NCI-H69 (cell line): ENCODE measurements at places on chromosomes 2 and 18.

DNA sequence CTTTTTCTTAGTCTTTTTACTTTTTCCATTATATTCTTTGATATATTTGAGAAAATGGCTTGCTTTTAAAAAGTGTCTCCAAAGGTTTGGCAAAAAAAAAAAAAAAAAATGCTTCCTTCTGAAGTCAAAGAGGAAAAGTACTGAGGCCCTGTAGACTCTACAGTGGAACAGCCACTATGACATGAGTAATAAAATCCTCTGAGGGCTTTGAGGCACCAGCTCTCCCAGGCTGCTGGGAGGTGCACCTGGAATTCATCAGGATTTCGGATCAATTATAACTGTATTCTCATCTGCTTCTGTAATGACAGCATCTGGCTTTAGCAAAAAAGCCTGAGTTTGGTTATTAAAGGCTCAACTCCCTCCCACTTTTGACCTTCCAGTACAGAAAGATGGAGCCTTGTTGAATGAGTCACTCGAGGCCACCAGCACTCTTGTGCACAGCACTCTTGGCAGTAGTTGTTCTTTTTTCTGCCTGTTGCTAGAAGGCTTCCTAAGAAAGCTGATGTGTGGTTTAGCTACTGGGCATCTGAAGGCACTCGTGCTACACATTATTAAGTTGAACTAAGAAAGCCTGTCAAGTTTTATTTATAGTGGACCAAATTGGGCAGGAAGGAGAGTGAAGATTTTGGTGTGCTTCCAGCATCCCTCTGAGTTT, 131.3 kb downstream of the PRPF40A start:
- no peak for DNase-seq

- DNase-seq, result no peak
Measured at GRCh38 chr18:58758046-58758445, 86.8 kb downstream of the MALT1 start.

DNA sequence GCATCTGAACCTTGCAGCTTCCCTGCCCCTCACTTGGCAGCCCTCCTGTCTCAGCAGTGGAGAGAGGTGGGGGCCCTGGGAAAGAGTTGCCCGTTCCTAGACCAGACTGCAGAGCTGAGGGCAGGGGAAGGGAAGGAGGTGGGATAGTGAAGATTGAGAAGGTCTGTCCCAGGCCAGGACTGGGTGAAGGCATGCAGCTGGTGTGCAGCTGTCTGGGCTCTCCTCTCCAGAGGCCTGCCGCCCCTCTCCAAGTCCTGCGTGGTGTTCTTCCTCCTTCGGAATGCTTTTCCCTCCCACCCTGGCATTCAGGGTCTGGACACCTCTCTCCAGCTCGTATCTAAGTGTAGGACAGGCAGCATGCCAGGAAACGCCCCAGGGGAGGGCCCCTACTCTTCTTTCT, 323.5 kb downstream of the CELF4 start:
- DNase-seq, result no peak

DNA sequence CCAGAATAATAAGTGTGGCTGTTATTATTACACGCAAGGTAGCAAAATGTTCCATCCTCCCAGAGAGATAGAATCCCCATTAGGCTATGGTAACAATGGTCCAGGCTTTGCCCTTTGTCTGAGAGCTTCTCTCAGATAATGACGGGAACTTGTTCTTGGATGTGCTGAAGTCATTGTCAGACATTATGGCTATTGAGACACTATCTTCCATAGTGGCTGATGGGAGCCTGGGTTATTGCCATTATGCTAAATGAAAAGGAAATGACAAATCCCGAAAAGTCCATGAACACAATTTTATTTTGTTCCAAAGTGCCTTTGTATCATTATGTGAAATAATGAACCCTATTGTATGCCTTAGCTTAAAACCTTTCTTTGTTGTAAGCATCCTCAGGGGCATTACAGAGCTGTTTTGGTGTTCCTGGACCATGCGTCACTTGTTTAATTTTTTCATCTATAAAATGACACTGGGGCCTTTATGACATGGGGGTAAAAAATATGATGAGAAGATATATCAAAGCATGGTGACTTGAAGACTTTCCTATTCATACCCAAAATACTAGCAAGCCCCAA, 218.5 kb downstream of the KCNS3 start:
- DNase-seq, result no peak

GRCh38 chr2:187461294-187462261, 13.5 kb upstream of the CALCRL start:
- no peak for DNase-seq

DNA sequence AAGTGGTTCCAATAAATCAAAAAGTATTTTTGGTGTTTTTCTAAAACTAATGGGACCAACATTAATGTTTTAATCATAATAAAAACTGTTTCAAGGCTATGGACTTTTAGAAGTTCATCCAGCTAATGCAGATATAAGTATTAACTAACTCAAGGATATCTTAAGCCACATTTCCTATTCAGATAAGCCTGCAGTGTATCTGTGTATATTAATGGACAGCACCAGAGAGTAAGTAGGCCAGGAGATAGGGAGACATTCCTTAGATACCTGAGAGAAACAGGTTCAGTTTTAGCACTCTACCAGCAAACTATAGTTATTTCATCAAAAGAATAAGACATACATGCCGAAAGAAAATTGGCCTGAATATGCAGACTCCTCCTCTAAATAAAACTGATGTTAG, 27.3 kb downstream of the PREPL start:
- DNase-seq, result no peak

DNA sequence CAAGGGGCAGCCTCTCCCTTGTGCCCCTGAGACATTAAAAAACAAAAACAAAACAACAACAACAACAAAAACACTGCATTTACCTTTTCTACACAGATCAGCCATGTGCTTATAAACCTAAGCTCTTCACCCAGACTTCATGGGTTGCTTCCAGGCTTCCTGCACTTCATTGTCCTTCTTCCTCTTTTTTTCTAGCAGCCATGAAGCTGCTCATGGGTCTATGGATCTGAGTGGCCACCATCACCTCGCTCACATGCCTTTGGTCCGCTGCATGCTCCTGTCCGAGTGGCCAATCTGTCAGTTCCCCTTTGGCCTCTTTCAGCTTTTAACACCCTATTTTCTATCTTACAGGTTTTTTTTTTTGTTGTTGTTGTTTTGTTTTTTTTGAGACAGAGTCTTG, 9.0 kb upstream of the TET3 start:
- no peak for DNase-seq

DNA sequence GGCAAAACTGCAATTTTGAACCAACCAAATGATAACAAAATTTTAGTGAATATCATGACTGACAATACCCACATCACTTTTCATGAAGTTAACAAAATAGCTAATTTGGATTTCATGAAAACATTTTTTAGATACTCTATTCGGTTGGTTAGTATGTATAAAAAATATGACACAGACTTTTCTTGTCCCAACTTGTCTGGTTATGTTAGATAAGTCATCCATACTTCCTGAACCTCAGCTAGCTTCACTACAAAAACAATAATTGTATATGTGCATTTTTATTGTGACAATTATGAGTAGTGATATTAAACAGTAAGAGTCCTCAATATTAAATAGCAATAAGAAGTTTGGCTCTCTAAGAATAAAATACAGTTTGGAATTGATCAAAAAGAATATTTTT, 408.1 kb upstream of the DSEL start:
- DNase-seq, result no peak

DNA sequence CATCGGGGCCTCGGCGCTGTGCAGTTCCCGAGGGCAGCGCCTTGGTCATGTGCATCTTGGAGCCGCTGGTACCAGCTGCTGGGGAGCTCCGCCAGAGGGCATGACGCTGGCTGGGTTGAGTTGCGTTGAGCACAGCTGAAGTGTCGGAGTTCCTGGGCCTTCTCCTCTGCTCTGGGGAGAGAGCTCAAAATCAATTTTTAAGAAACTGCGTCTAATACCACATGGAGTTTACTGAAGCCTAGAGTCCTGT, 48.7 kb downstream of the GREB1 start:
- DNase-seq, result no peak

DNA sequence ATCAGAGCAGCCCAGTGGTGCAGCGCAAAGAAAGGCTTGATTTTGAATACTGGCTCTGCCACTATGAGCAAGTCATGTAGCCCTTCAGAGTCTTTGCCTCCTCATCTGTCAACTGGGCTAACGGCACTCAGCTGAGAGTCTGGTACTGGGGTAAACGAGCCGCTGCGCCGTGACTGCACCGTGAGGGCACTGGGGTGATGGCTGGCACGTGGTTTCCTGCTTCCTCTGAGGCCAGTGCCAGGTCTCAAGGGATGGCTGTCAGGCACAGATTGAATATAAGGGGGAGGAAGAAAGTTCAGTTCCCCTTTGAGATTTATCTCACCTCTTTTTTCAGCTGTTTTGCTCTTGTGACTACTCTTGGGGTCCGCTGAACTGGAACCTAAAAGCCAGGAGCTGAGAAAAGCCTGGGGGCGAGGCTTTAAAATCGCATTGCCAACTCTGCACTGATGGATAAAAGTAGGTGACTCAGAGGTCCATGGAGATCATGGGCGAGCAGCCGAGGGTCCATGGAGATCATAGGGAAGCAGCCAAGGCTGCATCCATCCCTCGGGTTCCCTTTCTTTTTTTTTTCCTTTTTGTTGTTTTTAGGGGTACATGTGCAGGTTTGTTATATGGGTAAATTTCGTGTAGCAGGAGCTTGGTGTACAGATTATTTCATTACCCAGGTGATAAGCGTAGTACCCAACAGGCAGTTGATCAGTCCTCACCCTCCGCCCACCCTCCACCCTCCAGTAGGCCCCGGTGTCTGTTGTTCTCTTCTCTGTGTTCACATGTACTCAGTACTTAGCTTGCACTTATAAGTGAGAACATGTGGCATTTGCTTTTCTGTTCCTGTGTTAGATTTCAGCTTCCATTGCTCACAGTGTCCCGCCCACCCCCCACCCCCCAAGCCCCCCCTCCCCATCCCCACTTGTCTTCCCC, 114.3 kb downstream of the SPP2 start:
- no peak for DNase-seq

DNA sequence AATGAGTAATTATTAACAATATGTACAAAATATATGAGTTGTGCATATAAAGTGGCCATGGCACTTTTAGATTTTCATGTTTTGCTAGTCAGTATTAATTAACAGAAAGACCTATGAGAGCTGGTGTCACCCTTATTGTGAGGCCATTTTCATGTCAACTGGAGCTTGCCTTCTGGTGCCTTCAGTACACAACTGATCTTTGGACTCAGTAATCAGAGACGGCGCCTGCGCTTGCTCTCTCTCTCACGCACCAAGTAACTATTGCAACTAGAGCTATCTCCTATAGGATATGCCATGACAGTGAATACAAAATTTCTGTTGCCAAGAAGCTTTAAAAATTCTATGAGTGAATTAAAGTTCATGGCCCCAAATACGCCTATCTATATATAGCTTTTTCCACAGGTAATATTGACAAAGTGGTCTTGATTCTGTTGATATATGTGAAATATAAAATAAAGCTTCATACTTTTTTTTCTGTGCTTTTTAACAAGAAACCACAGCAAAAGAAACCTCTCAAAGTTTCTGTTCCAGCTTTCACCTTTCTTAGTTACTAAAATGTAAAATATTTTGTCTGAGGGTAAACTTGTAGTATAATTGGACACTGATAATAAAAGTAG, 2.9 kb downstream of the SERTAD2 start:
- DNase-seq, result peak; percentile 13

- DNase-seq, result no peak
Measured at GRCh38 chr18:78503129-78503528, 476.5 kb upstream of the SALL3 start.

DNA sequence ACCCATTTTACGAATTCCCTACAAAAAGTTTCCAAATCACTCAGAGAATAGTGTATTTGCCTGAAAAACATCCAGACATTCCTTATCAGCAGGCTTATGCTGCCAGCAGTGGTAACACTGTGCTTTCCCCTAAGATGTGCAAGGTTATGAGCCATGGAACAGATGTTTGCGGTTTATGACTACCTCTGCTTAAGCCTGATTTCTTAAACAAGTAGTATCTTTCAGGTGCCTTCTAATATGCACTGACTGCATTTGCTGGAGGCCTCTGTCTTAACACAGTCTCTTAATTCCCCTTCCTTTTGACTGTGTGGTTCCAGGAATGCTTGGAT, 54.8 kb downstream of the CDC42EP3 start:
- DNase-seq, result peak; percentile 18

GRCh38 chr18:63161032-63161760, 158.4 kb downstream of the BCL2 start:
- no peak for DNase-seq

DNA sequence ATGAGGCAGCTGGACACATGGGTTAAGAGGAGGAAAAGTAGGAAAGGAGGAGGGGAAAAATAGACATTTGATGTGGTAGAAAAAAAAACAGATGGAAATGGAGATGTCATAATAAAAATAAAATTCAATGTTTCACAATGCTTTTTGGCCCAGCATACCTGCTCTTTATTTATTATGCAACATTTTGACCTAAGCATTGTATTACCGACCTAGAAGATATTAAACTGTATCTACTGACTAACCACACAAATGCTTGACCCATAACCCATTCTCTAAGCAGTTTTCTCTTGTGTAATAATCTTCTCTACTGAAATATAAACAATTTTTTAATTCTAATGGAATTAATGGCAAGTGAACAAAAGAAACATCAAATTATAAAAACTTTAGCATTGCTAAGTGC, 362.3 kb downstream of the FBXO15 start:
- no peak for DNase-seq

- DNase-seq, result no peak
Measured at GRCh38 chr2:240558236-240558761, 511 bp upstream of the ANKMY1 start.

GRCh38 chr18:35289727-35290093, 319 bp downstream of the ZSCAN30 start:
- DNase-seq, result peak; percentile 72

GRCh38 chr2:149595056-149595963, 7.7 kb upstream of the MMADHC start:
- DNase-seq, result peak; percentile 24

GRCh38 chr2:58984731-58985130, 743.6 kb upstream of the FANCL start:
- no peak for DNase-seq

- DNase-seq, result no peak
Measured at GRCh38 chr2:181153886-181154285, 173.5 kb downstream of the UBE2E3 start.

DNA sequence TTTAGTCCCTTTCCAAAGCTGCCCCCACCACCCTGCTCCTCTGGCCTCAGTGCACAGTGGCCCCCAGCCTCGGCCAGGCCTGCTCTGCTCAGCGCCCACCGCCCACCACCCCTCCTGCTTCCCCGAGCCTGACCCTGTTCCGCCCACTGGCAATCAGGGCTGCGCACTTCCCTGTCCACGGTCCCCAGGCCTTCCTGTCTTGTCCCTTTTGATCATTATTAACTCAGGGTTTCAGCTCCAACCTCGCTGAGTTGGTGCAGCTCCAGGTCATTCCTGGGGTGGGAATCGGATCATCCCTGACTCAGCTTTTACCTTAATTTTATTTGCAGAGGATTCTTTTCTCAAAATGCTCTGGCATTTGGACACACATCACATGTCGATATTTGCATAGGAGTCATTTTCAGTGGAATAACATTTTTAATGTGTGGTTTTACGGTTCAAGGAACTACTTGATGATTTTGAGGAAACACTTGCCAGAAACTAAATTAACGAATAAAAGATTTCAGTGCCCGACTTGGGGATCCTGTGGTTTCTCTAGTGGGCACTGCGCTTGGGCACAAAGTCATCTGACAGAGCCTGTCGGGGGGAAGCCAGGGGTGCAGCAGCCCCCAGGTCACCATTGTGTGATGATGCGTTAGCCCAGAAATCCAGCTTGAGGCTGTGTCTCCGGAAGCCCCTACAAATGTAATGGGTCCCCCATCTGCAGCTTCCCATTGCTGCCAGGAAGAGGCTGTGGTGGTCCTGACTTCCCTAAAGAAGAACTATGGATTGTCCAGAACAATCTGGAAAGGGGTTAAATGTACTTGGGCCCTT, 1.0 kb upstream of the ESPNL start:
- DNase-seq, result no peak
